ENCODE measurements at places on chromosomes 5 and 9.
A peak's percentile ranks its signal among the peaks of the same experiment; 100 is the strongest.

DNA sequence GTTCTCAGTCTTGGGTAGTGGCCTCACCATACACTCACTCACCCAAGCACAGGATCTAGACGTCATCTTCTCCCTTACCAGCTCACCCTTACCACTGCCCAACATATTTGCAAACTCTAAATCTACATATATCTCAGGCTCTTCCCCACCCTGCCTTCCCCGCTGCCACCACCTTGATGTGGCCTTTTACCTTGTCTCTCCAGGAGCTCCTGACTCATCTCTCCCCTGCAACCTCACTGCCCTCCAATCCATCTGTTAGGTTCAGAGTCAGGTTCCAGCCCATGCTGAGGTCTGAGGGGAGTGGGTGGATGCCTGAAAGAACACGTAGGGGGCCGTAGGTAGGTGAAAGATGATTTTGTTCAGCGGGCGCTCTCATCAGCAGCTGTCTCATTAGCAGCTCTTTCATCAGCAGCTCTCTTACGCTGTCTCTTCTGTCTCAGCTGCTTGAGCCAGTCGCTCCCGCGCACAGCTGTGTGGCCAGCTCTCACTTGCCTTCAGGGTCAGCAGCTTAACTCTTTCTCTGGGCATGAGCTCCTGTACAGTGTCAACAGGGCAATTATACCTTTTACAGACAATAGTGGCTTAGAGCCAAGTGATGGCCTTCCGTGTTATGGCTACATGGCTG is 23.1 kb upstream of the CKMT2 start:
- H3K4me3 ChIP-seq = no peak overlapping the region
- no peaks in the 10 kb centered on the region for H3K36me3 ChIP-seq
- no peak overlapping the region for H3K27ac ChIP-seq
- H3K27me3 ChIP-seq = no peaks in the 10 kb centered on the region
- H3K4me1 ChIP-seq = peaks cover 9% of the 10 kb centered on the region
- no peak for DNase-seq

DNA sequence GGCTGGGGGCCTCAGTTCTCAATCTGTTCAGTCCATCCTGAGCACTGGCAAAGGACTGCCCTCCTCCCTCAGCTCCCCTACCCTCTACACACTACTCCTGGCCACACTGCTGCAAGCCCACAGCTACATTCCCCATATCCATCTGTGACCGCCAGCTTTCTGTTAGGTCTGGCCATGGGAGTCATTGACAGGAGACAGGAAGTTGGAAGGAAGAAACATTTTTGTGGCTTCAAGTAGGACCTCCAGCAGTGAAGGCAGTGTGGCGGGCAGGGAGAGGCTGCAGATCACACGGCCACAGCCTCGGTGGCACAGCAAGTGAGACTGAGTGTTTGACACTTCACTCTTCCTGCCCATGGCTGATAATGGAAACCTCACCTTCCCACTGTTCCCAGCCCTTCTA is 55.9 kb downstream of the SECISBP2 start:
- no peaks in the 10 kb centered on the region for H3K36me3 ChIP-seq
- H3K4me3 ChIP-seq = no peak overlapping the region
- H3K4me1 ChIP-seq = peaks cover 5% of the 10 kb centered on the region
- no peak for DNase-seq
- no peak overlapping the region for H3K27ac ChIP-seq

DNA sequence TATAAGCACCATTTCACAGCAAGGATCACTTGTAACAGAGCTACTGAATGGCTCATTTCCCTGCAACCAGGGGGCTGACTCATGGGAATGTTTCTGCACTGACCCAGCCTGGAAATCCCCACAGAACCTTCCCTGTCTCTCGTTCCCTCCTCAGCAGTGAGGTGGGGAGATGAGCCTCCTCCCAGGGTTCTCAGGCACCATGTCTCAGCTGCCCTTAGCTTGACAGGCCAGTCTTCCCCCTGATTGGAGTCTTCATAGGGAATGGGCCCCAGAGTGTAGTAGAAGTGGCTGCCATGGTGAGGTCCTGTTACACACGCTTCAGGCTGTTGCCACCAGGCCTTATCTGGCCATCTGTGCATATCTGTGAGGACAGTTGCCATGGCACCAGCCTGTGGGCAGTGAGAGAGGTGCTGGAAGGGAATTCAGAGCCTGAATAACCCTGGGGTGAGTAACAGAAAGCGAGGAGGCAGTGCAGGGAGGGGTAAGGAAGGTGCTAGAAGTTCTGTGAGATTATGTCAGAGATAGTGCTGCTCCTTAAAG is 324.4 kb downstream of the ENC1 start:
- no peaks in the 10 kb centered on the region for H3K36me3 ChIP-seq
- no peak overlapping the region for H3K27ac ChIP-seq
- no peak for DNase-seq
- no peaks in the 10 kb centered on the region for H3K4me1 ChIP-seq
- H3K27me3 ChIP-seq = no peaks in the 10 kb centered on the region

DNA sequence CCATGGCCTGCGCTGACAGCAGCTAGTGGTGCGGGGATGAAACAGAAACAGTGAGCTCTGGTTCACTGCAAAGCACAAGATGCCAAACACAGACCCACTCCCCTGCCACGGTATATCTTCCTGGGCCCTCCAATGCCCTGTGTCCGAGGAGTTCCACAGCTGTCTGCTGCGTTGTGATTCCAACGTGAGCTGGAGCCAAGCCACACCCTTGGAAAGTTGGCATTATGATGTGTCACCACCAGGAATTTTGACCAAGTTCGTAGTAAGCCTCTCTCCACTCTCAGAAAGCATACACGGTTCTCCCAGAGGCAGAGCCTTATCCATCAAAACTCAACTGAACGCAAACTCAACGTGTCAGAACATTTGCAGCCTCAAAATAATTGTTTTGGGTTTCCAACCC is 55.6 kb downstream of the MACROH2A1 start:
- no peak overlapping the region for H3K27ac ChIP-seq
- H3K36me3 ChIP-seq = peaks cover 72% of the 10 kb centered on the region
- no peak for DNase-seq
- no peaks in the 10 kb centered on the region for H3K27me3 ChIP-seq
- peaks cover 15% of the 10 kb centered on the region for H3K4me1 ChIP-seq

DNA sequence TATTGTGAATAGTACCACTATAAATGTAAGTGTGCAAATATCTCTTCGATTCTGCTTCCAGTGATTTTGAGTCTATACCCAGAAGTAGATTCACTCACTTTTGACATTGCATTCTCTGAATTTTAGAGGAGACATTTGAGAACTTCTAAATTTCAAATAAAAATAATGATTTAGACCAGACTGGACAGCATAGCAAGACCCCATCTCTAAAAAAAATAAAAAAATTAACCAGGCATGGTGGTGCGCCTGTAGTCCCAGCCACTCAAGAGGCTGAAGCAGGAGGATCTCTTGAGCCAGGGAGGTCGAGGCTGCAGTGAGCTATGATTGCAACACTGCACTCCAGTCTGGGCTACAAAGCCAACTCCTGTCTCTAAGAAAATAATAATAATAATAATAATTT is 1.9 kb upstream of the GFI1B start:
- no peak overlapping the region for H3K27ac ChIP-seq
- peaks cover 4% of the 10 kb centered on the region for H3K27me3 ChIP-seq
- peaks cover 4% of the 10 kb centered on the region for H3K4me1 ChIP-seq
- no peak for DNase-seq

GRCh38 chr5:155529362-155529761 is 515.8 kb downstream of the KIF4B start:
- no peak overlapping the region for H3K4me3 ChIP-seq
- H3K27me3 ChIP-seq = no peaks in the 10 kb centered on the region
- DNase-seq = no peak
- H3K4me1 ChIP-seq = no peaks in the 10 kb centered on the region
- H3K36me3 ChIP-seq = no peaks in the 10 kb centered on the region
- H3K27ac ChIP-seq = no peak overlapping the region

DNA sequence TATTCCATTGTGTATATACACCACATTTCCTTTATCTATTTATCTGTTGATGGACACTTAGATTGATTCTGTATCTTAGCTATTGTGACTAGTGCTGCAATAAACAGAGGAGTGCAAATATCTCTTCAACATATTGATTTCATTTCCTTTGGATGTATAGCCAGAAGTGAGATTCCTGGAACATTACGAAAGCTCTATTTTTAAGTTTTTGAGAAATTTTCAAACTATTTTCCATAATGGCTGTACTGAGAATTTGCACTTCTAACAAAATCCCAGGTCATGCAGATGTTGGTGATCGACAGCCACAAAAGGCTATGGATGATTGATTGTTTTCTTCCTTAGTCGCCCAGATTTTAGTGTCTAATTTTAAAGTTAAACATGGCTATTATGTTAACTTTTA is 132.7 kb upstream of the MTAP start:
- H3K27me3 ChIP-seq = no peaks in the 10 kb centered on the region
- H3K27ac ChIP-seq = no peak overlapping the region
- no peak for DNase-seq
- H3K36me3 ChIP-seq = no peaks in the 10 kb centered on the region
- H3K4me1 ChIP-seq = no peaks in the 10 kb centered on the region

DNA sequence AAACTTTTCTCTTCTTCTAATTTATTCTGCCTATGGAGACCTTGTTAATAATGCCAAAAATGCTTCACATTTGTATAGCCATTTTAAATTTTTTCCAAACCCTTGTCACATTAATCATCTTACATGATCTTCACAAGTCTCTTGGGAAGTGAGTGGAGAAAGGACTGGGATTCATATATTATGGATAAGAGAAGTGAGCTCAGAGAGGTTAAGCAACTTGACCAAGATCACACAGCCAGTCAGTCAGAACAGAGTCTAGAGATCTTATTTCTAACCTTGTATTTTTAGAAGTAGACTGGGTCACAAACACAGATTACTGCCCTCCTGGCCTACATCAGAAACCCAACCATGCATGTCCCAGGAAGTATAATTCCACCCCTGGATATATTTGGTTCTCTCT is 218.0 kb upstream of the ADRA1B start:
- H3K27ac ChIP-seq = no peak overlapping the region
- no peak overlapping the region for H3K4me3 ChIP-seq
- H3K27me3 ChIP-seq = no peaks in the 10 kb centered on the region
- H3K4me1 ChIP-seq = no peaks in the 10 kb centered on the region
- H3K36me3 ChIP-seq = no peaks in the 10 kb centered on the region

- no peak overlapping the region for H3K27ac ChIP-seq
- no peaks in the 10 kb centered on the region for H3K27me3 ChIP-seq
- no peaks in the 10 kb centered on the region for H3K4me1 ChIP-seq
- DNase-seq = no peak
Measured at GRCh38 chr5:68371607-68372006, 156.1 kb downstream of the PIK3R1 start.

- no peak overlapping the region for H3K27ac ChIP-seq
- no peak for DNase-seq
- no peaks in the 10 kb centered on the region for H3K27me3 ChIP-seq
- no peaks in the 10 kb centered on the region for H3K36me3 ChIP-seq
- no peak overlapping the region for H3K4me3 ChIP-seq
Measured at GRCh38 chr9:77707383-77708063, 59.4 kb upstream of the GNA14 start.

GRCh38 chr5:106860398-106861044 is 810.2 kb downstream of the EFNA5 start:
- H3K4me3 ChIP-seq = no peak overlapping the region
- no peaks in the 10 kb centered on the region for H3K27me3 ChIP-seq
- H3K4me1 ChIP-seq = no peaks in the 10 kb centered on the region

GRCh38 chr5:84274585-84275468 is 109.9 kb downstream of the EDIL3 start:
- no peak overlapping the region for H3K27ac ChIP-seq
- DNase-seq = no peak
- no peaks in the 10 kb centered on the region for H3K36me3 ChIP-seq
- no peak overlapping the region for H3K4me3 ChIP-seq
- no peaks in the 10 kb centered on the region for H3K27me3 ChIP-seq
- no peaks in the 10 kb centered on the region for H3K4me1 ChIP-seq

- H3K36me3 ChIP-seq = no peaks in the 10 kb centered on the region
- H3K27ac ChIP-seq = no peak overlapping the region
- DNase-seq = no peak
- no peaks in the 10 kb centered on the region for H3K27me3 ChIP-seq
- no peak overlapping the region for H3K4me3 ChIP-seq
Measured at GRCh38 chr5:11396917-11397316, 507.3 kb downstream of the CTNND2 start.

DNA sequence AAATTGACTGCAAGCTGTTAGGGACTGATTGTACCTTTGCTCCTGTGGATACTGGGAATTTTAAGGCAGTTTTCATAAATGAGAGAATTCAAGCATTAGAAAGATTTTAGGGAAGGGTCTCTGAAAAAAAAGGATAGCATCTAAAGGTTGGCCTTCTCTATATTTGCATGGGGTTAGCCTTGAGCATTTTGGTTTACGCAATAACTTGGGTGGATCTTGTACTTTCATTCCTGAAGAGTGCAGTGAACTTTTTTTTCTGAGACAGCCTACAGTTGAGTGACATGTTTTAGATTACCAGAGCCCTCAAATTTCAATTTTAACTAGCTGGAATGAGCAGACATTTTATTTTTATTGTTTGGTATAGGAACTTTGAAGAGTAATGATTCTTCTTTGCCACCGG is 91.6 kb upstream of the NR3C1 start:
- H3K4me3 ChIP-seq = no peak overlapping the region
- H3K27ac ChIP-seq = no peak overlapping the region
- no peaks in the 10 kb centered on the region for H3K27me3 ChIP-seq
- H3K36me3 ChIP-seq = no peaks in the 10 kb centered on the region
- DNase-seq = no peak
- H3K4me1 ChIP-seq = no peaks in the 10 kb centered on the region

DNA sequence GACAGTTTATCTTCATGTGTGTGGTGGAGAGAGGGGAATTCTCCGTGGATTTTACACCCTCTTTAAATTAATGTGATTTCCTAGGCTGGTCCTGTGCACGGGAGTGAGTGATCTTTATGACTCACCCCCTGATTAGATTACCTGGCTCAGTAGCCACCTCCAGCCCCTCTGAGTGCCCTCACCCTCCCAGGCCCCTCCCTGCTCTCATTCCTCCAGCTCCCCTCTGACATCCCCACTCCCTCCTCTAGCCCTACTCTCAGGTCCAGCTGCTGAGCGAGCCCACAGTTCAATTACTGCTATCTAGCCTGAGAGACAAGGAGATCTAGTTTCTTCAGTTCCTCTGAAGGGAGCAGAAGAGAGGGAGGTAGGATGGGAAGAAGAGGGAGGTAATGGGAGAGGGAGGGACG is 61.8 kb upstream of the ARAP3 start:
- no peaks in the 10 kb centered on the region for H3K27me3 ChIP-seq
- DNase-seq = no peak
- H3K27ac ChIP-seq = no peak overlapping the region
- H3K36me3 ChIP-seq = no peaks in the 10 kb centered on the region
- H3K4me1 ChIP-seq = no peaks in the 10 kb centered on the region
- no peak overlapping the region for H3K4me3 ChIP-seq

DNA sequence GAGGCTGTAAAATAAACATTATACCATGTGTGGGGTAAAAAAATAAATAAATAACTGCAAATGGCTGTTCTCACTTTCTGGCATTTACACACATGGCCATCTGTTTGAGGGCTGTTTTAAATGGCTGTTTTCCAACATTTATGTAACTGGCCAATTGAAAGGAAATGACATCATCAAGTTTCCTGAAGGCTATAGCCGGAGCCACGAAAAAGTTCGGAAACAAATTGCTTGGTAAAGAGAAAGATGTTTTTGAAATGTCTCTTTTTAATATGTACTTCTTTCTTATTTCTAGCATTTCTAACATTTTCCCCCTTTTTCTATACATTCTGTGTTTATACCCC is 95.4 kb upstream of the DAB2 start:
- H3K27me3 ChIP-seq = no peaks in the 10 kb centered on the region
- no peaks in the 10 kb centered on the region for H3K4me1 ChIP-seq
- peak overlapping the region; percentile 43 for H3K27ac ChIP-seq
- no peak overlapping the region for H3K4me3 ChIP-seq

- H3K36me3 ChIP-seq = no peaks in the 10 kb centered on the region
- no peaks in the 10 kb centered on the region for H3K27me3 ChIP-seq
- H3K27ac ChIP-seq = no peak overlapping the region
- no peak overlapping the region for H3K4me3 ChIP-seq
Measured at GRCh38 chr5:159211729-159212174, 2.4 kb upstream of the RNF145 start.
